Glomerular endothelial cell (primary cell): ENCODE measurements at places on chromosomes 6 and 20.

GRCh38 chr6:111689419-111689818 lies 83.7 kb upstream of the TRAF3IP2 start:
- DNase-seq: no peak

GRCh38 chr6:13120483-13121482 lies 207.6 kb downstream of the TBC1D7 start:
- no peak for DNase-seq

DNA sequence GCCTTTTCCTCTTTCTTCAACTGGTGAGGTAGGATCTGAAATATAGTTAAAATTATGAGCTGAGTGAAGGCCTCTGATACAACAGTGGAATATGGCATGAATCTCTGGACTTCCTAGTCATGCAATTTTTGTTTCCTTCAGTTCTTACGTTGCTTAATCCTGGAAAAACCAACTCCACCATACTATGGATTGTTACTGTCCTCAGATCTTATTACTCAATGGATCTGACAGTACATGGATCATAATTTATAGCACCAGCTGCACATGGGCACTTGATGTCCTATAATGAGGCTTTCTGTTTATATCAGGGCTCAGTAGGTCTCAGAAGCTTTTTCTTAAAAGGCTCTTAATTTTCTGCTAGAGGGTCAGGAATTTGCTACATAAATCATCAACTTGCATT lies 1341.0 kb upstream of the EYS start:
- no peak for DNase-seq

- no peak for DNase-seq
Observed at GRCh38 chr6:10184371-10185227, 230.3 kb downstream of the TFAP2A start.

- DNase-seq: no peak
Observed at GRCh38 chr6:143205585-143205984, 144.9 kb downstream of the AIG1 start.

DNA sequence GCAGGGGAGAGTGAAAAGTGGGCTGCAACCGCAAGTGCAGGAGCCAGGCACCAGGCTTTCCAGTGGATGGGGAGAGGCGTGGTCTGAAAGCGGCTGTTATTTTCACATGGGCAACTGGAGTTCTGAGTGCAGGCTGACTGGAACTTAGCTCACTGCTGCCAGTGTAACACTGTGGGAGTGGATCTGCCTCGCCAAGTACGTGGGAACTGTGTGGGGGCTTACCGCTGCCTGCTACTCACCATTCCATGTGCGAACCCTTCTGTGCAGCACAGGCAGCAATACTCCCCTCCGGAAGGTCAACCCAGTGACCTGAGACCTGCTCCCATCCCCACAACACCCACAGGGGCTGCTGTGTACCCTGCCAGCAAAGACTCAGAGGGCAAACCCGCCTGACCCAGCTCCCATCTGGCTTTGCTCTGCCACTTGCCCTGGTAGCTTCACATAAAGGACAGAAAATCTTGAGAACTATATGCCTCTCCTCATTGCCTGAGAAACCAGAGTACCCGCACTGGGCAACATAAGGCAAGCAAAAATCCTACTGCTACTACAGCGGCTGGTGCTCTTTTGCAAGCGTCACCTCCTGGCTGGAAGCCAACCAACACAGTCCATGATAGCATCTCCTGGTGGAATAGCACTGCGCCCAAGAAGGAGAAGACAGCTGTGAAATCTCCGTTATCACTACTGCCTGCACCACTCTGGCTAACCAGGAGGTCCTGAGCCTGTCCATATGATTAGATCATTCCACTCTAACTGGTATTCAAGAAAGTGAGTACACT lies 54.4 kb upstream of the SIRPG start:
- no peak for DNase-seq
